ENCODE measurements at places on chromosomes 13 and 19.

- H3K27me3 ChIP-seq = no peaks in the 10 kb centered on the region
- DNase-seq = no peak
Observed at GRCh38 chr13:63501702-63502101, 2086.1 kb upstream of the PCDH20 start.

DNA sequence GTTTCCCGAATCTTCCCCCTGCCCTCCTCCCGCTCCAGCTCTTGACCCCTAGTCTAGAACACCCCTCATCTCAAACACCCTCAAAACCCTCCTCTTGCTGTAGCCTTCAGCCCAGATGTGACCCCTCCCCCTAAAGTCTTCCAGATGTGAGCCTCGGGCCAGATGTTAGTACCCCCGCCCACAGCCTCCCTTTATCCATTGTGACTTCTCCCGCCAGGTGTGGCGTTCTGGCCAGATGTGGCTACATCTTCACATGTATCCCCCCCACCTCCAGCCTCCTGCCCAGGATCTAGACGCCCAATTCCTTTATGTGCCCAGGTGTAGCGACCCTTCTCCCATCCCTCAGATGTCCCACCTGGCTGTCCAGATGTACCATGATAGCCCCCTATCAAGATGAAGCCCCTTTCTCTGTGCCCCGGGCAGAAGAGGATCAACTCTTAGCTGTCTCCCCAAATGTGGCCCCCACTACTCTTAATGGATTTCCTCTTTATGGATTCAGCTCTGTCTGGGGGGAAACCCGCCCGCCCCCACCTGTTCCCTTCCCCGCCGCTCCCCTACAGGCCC is 517 bp upstream of the LTBP4 start:
- H3K27me3 ChIP-seq = no peaks in the 10 kb centered on the region
- peak overlapping the region; percentile 44 for H3K4me3 ChIP-seq
- H3K4me1 ChIP-seq = peaks cover 11% of the 10 kb centered on the region
- no peaks in the 10 kb centered on the region for H3K36me3 ChIP-seq

GRCh38 chr13:37690361-37690760 is 91.8 kb upstream of the POSTN start:
- DNase-seq = no peak
- no peaks in the 10 kb centered on the region for H3K27me3 ChIP-seq
- H3K36me3 ChIP-seq = no peaks in the 10 kb centered on the region
- no peaks in the 10 kb centered on the region for H3K4me1 ChIP-seq
- no peak overlapping the region for H3K27ac ChIP-seq

DNA sequence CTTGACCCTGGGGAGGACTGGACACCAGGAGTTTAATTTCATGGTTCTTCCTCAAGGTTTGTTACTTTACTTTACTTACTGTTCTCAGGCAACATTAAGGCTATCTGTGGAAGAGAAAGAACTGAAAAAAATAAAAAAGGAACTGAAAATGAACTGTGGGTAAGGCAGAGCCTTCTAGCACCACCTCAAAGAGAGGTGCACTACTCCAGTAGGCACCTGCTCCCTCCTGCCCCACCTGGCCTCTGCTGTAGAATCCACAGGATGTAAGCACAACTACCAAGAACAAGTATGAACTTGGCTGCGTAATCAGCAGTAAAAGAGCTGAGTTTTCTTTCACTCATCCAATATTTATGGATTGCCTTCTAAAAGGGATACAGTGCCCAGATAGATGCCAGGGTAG is 12.2 kb downstream of the ZNF112 start:
- H3K4me1 ChIP-seq = no peaks in the 10 kb centered on the region
- H3K36me3 ChIP-seq = peaks cover 23% of the 10 kb centered on the region
- H3K27me3 ChIP-seq = no peaks in the 10 kb centered on the region
- no peak for DNase-seq
- H3K4me3 ChIP-seq = no peak overlapping the region

- H3K27ac ChIP-seq = no peak overlapping the region
- peak; percentile 24 for DNase-seq
- H3K36me3 ChIP-seq = no peaks in the 10 kb centered on the region
- no peaks in the 10 kb centered on the region for H3K27me3 ChIP-seq
- peaks cover 22% of the 10 kb centered on the region for H3K4me1 ChIP-seq
Observed at GRCh38 chr19:33818411-33818810, 21.7 kb downstream of the KCTD15 start.

DNA sequence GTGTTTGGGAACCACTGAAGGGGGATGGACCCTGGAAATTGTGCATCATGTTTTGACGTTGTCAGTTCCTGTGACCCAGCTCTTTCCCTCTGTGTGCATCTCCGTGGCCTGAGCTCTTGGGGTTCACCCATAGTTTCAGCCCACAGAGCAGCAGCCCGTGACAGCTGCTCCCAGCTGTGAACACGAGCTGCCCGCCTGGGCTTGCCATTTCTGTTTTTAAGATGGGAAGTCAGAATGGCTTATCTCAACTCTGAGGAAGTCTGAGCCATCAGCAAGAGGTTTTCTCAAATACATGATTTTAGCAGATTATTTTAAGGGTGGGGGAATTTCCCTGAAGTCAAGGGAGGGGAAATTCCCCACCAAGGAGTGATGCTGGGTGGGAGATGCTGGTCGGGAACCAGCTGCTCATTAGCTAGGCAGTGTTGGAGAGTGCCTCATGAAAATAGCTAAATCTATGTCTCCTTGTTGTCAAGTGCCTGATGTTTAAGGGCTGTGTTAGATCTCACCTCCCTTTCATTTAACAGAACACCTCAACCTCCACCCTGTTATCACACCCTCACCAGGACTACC is 34.8 kb upstream of the C1QTNF9 start:
- H3K4me1 ChIP-seq = peaks cover 3% of the 10 kb centered on the region
- no peak overlapping the region for H3K27ac ChIP-seq
- H3K36me3 ChIP-seq = no peaks in the 10 kb centered on the region
- H3K27me3 ChIP-seq = no peaks in the 10 kb centered on the region
- no peak overlapping the region for H3K4me3 ChIP-seq

GRCh38 chr19:934865-935479 is 9.1 kb downstream of the ARID3A start:
- H3K27me3 ChIP-seq = no peaks in the 10 kb centered on the region
- DNase-seq = no peak
- peaks cover 4% of the 10 kb centered on the region for H3K36me3 ChIP-seq
- H3K4me3 ChIP-seq = no peak overlapping the region
- H3K27ac ChIP-seq = peak overlapping the region; percentile 34

- H3K27me3 ChIP-seq = no peaks in the 10 kb centered on the region
- peaks cover 2% of the 10 kb centered on the region for H3K4me1 ChIP-seq
- DNase-seq = no peak
- H3K36me3 ChIP-seq = no peaks in the 10 kb centered on the region
Observed at GRCh38 chr13:97135883-97136282, 86.2 kb upstream of the MBNL2 start.

DNA sequence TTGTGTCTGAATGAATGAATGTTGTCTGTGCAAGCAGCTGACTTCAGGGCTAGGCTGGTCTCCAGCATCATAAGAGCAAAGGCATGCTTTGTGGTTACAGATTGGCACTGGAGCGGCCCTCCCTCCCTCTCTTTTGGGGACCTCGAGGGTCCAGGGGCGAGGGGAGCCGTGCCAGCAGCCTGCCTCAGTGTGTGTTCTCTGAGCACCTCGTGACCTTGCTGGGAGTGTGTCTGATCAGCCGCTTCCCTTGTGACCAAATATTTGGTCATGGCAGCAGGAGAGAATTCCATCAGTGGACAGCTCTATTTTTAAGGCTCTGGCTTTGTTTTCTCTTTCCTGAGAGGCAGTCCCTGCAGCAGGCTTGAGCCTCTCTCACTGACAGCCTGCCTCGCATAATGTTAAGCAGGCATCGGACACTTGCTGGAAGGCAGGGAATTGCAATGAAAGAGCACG is 329.7 kb downstream of the UQCRFS1 start:
- peaks cover 11% of the 10 kb centered on the region for H3K27me3 ChIP-seq
- no peaks in the 10 kb centered on the region for H3K4me1 ChIP-seq
- H3K27ac ChIP-seq = no peak overlapping the region
- no peak for DNase-seq
- H3K4me3 ChIP-seq = no peak overlapping the region

Measured in RWPE2 (cell line).